Gastrocnemius medialis (tissue), 4 donors: ENCODE measurements at places on chromosomes 2 and 18. TPM values are rescaled to one million over a fixed set of nuclear protein-coding genes. Genes with fewer than 3 reads are reported as not detected.

Gene STARD6
- total RNA-seq = not detected

Gene CHRNG
- total RNA-seq = 3.5 TPM

Gene TTC31
- 9.2 TPM for total RNA-seq

Gene SCRN3
- total RNA-seq = 24.2 TPM

GRCh38 chr18:39434223-39434920 is 1868.8 kb upstream of the CELF4 start:
- H3K36me3 ChIP-seq = no peaks in the 10 kb centered on the region
- no peak overlapping the region for H3K27ac ChIP-seq
- no peaks in the 10 kb centered on the region for H3K4me1 ChIP-seq
- DNase-seq = no peak
- no peak overlapping the region for H3K4me3 ChIP-seq
- no peaks in the 10 kb centered on the region for H3K27me3 ChIP-seq

DNA sequence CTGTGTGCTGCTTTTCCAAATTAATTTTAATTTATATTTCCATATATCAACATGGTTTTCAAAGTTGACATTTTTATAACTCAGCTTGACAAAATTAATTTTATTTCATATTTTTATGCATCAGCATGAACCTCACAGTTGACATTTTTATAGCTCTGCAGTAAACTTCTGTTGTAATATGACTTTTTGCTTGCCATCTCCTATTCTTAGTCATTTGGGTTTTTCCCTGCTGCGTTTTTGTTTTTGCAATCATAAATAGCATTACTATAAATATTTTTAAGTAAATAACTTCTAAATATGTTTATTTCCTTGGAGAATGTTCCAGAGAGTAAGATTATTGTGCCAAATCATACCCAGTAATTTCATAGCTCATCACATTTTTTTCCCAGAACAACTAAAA is 21.0 kb upstream of the L3MBTL4 start:
- H3K4me1 ChIP-seq = no peaks in the 10 kb centered on the region
- no peak for DNase-seq
- H3K4me3 ChIP-seq = no peak overlapping the region
- no peak overlapping the region for H3K27ac ChIP-seq
- H3K36me3 ChIP-seq = no peaks in the 10 kb centered on the region

DNA sequence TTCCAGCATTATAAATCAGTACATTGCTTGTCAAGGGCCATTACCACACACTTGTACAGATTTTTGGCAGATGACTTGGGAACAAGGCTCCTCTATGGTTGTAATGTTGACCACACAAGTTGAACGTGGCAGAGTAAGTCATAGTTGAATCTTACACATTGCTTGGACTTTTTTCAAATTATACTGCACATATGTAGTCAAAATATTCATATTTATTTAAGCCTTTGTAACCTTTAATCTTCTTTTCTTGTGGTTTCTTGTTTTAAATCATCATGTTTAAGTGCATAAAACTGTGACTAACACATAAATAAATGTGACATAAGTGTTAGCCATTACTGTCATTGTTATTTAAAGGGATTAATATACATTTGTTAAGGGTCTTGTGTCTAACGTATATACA is 52.1 kb upstream of the EPB41L5 start:
- no peak for DNase-seq
- H3K4me3 ChIP-seq = no peak overlapping the region
- no peaks in the 10 kb centered on the region for H3K36me3 ChIP-seq
- no peak overlapping the region for H3K27ac ChIP-seq
- H3K27me3 ChIP-seq = no peaks in the 10 kb centered on the region

DNA sequence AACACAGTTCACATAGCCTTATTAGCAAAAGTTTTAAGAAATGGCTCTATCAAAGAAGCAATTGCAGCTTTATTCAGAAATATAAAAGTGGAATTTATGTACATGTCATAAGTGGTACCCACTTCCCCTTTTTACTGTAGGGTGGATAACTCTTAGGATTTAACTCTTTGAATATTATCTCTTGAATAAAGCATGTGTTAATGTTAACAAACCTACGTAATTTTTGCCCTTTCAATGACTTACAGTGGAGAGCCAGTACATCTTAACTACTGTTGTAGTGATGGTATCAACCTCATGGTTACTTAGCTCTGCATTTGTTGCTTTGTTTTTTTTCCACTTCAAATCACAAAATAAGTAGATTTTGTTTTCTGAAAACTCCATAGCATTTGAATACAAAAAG is 8.8 kb downstream of the NABP1 start:
- peaks cover 12% of the 10 kb centered on the region for H3K4me1 ChIP-seq
- no peak for DNase-seq
- H3K27me3 ChIP-seq = no peaks in the 10 kb centered on the region
- no peak overlapping the region for H3K4me3 ChIP-seq
- H3K36me3 ChIP-seq = peaks cover 56% of the 10 kb centered on the region
- H3K27ac ChIP-seq = no peak overlapping the region

DNA sequence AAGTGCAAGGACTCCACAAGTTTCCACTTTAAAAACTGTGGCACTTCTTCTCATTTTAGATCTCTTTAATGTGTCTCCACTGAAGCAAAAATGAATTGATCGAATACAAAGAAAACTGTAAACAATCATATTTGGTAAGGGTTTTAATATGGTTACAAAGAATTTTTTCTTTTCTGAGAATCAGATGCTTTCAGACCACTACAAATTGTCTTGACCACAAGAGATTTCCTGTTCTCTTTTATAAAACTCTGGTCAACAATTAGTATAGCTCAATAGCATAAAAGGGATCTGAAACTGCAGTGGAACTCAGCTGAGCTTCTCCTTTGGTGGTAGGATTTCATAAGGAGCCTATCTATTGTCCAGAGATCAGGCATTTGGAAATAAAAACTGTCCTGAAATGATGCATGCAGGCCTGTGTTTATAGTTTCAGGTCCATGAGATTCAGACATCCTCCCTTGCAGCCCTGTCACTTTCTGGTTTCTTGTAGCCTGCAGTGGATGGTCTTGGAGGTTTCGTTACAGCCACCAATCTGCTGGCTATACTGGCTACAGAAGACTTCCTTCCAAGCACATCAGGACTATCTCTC is 120.0 kb downstream of the DOCK10 start:
- H3K36me3 ChIP-seq = no peaks in the 10 kb centered on the region
- no peaks in the 10 kb centered on the region for H3K27me3 ChIP-seq
- no peaks in the 10 kb centered on the region for H3K4me1 ChIP-seq
- no peak overlapping the region for H3K27ac ChIP-seq
- no peak overlapping the region for H3K4me3 ChIP-seq

DNA sequence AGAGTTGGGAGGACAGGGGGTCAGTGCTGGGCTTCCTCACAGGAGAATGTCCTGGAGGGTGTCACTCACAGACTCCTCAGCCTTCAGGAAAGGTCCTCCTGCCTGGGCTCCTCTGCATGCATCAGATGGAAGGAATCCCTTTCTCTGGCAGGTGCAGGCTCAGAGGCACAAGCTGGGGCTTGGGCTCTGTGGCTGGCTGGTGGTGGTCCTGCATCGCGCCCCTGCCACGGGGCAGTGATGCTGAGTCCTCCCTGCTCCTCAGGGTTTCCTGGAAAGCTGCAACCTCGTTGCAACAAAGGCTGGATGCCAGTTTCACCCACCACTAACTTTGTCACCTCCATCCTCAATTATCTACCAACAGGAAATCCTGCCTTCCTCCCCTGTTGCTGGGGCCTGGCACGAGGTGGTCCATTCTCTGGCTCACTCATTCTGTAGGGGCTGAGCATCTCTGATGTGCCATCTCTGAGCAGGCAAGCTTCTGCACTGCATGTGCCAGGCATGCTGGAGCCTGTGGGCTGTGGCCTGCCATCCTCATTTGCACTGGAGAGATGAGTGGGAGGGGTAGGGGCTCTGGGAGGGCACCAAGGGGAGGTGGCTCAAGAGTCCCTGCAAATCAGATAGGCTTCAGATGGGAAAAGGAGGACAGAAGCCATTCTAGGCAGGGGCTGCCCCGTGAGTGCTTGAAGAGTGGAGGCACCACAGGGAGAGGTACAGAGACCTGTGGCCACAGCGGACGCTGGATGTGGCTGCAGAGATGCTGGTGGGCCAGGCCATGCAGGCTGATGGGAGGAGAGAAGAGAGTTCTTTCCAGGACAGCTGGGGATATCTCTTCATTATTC is 272.6 kb upstream of the HS6ST1 start:
- no peaks in the 10 kb centered on the region for H3K4me1 ChIP-seq
- no peak for DNase-seq
- H3K36me3 ChIP-seq = no peaks in the 10 kb centered on the region
- no peak overlapping the region for H3K4me3 ChIP-seq

DNA sequence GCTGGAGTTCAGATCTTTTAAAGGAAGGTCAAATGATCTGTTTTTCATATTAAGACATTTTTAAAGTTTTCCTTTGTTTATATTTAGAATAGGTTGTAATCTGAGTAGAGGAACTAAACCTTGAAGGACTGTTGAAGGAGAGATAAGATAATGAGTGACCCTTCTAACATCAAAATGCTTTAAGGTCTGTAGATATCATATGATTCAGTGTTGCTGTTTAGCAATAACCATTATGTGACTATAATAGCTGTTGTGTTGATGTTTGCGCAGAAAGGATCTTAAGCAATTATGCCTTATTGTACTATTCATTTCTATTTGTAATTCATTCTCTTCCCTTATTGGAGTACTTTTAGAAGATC is 60.0 kb downstream of the SLC16A14 start:
- no peak overlapping the region for H3K4me3 ChIP-seq
- no peak for DNase-seq
- no peaks in the 10 kb centered on the region for H3K27me3 ChIP-seq
- H3K4me1 ChIP-seq = peaks cover 6% of the 10 kb centered on the region
- no peak overlapping the region for H3K27ac ChIP-seq

GRCh38 chr2:225425284-225425683 is 25.8 kb downstream of the NYAP2 start:
- no peak overlapping the region for H3K27ac ChIP-seq
- no peak for DNase-seq
- H3K4me3 ChIP-seq = no peak overlapping the region
- no peaks in the 10 kb centered on the region for H3K27me3 ChIP-seq

- no peaks in the 10 kb centered on the region for H3K4me1 ChIP-seq
- H3K27me3 ChIP-seq = no peaks in the 10 kb centered on the region
- H3K36me3 ChIP-seq = no peaks in the 10 kb centered on the region
- DNase-seq = no peak
Observed at GRCh38 chr2:160091381-160091780, 29.0 kb upstream of the PLA2R1 start.

GRCh38 chr18:80167331-80167730 is 58.3 kb downstream of the ADNP2 start:
- peaks cover 5% of the 10 kb centered on the region for H3K4me1 ChIP-seq
- H3K36me3 ChIP-seq = no peaks in the 10 kb centered on the region
- no peaks in the 10 kb centered on the region for H3K27me3 ChIP-seq
- DNase-seq = no peak
- no peak overlapping the region for H3K4me3 ChIP-seq

GRCh38 chr2:236882930-236883329 is 202.8 kb upstream of the COPS8 start:
- H3K27ac ChIP-seq = no peak overlapping the region
- H3K4me3 ChIP-seq = no peak overlapping the region
- H3K4me1 ChIP-seq = peaks cover 7% of the 10 kb centered on the region
- DNase-seq = no peak
- H3K27me3 ChIP-seq = no peaks in the 10 kb centered on the region

DNA sequence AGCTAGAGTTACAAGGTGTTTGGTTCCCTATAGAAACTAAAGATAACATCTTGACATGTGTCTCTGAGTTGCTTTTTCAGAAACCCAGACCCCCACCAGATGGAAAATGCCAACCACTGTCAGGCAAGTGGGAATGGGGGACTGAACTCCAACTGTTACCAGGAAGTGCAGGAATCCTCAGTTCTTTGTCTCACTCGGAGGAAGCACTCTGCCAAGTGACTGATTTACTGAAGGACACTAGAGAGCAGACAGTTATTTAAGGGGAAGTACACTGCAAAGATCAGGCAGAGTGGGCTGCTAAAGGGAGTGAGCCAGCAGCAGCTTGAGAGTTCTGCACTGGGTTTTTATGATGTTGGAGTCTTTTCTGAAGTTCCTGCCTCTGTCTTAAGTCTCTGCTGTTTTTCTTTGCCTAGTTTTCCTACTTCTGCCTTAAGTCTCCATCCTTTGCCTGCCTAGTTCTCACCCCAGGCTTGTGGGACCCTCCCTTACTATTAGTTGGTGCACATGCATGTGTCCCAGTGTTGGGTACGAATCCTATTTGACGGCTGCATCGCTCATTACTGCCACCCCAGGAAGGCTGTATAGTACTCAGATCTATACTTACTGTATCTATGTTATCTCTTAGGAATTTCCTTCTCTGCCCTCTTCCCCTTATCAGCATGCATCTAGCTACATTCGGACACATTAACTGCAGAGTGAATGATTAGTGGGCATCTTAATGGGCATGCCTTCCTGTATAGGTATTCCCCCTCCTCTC is 97.1 kb downstream of the TEX51 start:
- H3K4me3 ChIP-seq = no peak overlapping the region
- no peak overlapping the region for H3K27ac ChIP-seq
- H3K36me3 ChIP-seq = no peaks in the 10 kb centered on the region
- no peaks in the 10 kb centered on the region for H3K27me3 ChIP-seq
- DNase-seq = no peak

DNA sequence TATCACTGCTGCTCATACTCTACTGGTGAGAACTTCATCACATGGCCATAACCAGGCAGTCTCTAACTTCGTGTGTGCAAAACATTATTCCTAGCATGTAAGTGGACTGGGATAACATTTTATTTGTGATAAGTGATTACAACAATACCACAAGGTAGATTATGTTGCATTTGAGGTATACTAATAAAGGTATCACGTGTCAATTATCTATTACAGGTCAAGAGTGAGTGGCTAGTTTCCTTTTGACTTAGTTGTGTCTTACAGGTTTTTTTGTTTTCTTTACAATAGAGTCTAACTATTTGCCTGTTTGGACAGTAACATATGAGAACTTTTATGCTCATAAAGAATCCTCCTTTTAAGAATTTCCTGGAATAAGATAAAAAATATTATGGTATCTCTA is 67.2 kb upstream of the DSC1 start:
- no peaks in the 10 kb centered on the region for H3K27me3 ChIP-seq
- H3K36me3 ChIP-seq = no peaks in the 10 kb centered on the region
- no peaks in the 10 kb centered on the region for H3K4me1 ChIP-seq
- no peak overlapping the region for H3K4me3 ChIP-seq
- H3K27ac ChIP-seq = no peak overlapping the region

DNA sequence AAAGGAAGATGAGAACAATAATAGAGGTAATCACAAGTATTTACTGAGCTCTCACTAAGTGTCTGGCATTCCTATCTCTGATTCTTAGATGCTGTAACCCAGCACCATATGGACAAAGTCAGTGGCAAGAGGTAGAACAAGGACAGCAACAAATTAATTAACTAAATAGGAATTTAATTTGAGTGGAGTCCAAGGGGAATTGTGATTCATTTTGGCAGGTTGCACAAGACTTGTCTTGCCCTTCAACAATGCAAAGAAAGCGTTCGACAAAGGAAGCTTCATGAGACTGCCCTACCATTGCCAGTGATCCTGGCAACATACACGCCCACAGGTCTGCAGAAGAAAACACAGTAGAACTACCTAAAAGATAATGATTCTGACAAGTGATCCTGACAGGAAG is 221.6 kb downstream of the RBM43 start:
- H3K36me3 ChIP-seq = no peaks in the 10 kb centered on the region
- DNase-seq = no peak
- no peak overlapping the region for H3K4me3 ChIP-seq
- no peak overlapping the region for H3K27ac ChIP-seq
- H3K27me3 ChIP-seq = no peaks in the 10 kb centered on the region
